ENCODE measurements at places on chromosomes 5 and 9.

DNA sequence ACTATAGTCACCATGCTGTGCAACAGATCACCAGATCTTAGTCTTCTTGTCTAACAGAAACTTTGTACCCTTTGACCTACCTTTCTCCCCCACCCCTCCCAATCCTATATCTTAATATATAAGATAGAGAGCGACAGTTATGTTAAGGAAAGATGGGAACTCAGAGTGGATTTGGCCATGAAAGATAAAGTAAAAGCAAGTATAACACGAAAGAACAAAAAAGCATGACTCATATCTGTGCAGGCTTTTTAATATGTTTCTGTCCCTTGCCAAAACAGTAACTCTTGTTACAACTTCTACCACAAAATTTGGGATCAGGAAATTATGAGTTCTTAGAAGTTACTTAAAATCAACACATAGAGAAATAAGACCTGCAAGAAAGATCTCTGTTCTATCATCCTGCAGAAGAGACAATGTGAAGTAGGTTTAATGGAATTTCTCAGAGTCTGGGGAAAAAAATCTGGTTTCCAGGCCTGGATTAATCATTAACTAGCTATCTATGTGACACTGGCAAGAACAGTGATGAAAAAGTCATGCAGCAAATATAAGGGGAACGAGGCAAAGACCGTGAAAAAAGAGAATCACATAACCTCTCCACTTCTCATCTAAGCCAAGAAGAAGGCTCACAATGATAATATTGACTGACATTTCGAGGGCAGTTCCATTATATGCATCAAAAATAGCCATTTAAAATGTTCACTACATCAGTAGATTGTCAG, 18.6 kb downstream of the BAAT start:
- no peak for DNase-seq

DNA sequence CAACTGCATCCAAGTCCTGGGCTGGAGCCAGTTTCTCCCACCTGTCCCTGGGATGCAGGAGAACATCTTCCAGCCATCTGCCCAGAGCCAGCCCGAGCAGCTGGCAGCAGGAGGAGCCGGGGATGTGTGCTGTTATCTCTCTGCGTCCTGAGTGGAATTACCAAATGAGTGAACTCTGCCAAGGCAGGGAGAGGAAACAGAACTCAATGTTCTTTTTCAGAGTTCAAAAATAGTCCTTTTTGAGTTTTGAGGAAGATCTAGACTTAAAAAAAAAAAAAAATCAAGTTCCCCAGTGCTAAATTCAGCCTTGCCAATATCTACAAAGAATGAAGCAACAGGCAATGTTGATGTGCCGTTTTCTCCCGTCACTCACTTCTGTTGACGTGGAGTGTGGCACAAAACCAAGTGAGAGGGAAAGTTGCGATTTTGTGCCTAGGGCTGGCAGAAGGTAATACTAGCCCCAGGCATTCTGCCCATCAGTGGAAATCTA, 56.2 kb downstream of the TMOD1 start:
- DNase-seq, result no peak

GRCh38 chr5:61811052-61811451, 479.0 kb downstream of the ZSWIM6 start:
- DNase-seq, result no peak

DNA sequence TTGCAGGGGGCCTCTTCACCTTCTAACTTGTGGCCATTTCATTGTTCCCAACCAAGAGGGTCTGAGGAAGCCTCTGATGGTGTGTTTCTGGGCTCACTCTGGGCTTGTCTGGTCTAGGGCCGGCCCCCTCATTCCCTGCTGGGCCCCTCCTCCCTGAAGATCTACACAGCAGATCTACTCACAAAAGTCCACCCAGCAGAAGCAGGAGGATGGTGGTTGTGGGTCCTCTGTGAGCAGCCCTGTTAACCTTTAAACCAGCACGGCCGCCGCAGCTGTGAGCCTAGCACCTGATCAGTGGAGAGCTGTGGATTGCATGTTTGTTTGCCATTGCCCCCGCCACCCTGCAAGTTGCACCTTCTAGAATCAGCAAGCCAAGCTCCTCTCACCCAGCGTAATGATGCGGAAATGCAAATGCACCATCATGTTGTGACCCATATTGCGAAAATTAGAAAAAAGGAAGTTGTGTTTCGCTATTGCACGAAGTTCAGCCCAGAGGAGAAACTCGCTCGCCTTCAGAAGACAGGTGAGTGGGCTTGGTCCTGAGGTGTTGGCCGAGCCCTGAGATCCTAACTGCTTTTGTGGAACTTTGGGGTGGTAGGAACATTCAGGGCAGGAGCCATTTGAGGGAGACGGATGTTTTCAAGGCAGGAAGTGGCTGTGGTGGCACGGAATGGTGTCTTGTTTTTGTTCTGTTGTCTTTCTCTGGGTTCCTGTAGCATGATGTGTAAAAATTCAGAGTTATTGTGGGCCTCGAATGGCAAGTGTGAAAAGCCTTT, 16.7 kb downstream of the FGD3 start:
- no peak for DNase-seq

GRCh38 chr9:806285-807156, 35.0 kb upstream of the DMRT1 start:
- no peak for DNase-seq

- DNase-seq, result no peak
Measured at GRCh38 chr5:159459132-159459627, 128.9 kb upstream of the IL12B start.

DNA sequence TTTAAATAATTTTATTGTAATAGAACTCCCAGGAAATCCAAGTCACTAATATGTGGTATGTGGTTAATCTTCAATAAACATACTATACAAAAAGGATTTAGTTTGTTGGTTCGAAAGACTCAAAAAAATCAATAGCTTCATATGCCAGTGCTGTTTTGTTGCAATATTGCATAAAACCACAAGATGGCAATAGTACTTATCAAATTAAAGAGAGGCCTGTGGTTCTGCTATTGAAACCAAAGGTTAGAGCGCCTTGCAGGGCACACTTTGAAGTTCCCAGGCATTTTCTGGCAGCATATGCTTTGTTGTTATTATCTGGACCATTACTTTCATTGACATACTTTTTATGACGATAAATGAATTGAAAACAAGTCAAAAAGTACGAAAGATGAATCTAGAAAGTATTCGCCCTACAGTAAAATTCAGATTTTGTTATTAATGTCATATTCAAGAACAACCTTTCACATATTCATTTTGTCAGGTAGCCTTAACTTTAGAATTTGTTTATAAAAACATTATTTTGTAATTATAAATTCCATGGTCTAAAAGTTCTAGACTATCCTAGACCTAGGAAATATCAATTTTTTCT, 316.3 kb downstream of the MCTP1 start:
- DNase-seq, result peak; percentile 25

DNA sequence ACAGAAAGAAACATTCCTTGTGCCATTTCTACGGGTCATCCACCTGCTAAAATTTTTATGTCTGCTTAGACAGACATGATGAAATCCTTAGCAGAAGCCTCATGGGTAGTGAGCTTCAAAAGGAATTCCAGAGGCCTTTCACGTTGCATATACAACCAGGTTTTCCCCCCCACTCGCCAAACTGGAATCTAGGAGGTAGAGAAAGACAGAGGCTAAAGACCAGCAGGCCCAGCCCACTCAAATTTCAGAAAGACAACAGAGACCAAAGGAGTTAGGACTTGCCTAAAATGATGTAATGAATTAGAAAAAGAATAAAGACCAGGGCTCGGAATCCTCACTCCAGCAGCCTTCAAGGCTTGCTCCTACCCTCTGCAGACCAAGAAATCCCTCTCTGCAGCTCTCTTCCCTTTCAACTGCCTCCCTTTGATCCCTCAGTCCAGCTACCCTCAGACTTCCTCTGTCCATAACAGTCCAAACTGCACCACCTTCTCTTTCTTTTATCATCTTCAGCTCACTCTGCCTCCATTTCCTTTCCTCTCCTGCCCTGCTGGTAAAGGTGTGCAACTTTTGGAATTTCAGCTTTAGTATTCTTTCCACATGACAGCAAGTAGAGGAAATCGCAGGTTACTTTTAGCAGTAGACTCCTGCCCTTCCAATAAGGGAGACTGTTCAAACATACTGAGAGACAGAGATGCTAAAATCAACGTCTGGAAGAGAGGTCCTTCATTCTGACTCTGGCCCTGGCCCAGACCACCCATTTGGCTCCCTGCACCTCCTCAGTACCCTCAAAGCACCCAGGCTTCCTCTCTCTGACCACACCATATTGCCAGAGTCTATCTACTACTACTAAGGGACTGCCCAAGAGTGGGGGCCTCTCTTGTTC, 8.9 kb downstream of the B4GALT1 start:
- DNase-seq, result no peak

- DNase-seq, result no peak
Measured at GRCh38 chr9:133499132-133499891, 20.4 kb upstream of the SLC2A6 start.

DNA sequence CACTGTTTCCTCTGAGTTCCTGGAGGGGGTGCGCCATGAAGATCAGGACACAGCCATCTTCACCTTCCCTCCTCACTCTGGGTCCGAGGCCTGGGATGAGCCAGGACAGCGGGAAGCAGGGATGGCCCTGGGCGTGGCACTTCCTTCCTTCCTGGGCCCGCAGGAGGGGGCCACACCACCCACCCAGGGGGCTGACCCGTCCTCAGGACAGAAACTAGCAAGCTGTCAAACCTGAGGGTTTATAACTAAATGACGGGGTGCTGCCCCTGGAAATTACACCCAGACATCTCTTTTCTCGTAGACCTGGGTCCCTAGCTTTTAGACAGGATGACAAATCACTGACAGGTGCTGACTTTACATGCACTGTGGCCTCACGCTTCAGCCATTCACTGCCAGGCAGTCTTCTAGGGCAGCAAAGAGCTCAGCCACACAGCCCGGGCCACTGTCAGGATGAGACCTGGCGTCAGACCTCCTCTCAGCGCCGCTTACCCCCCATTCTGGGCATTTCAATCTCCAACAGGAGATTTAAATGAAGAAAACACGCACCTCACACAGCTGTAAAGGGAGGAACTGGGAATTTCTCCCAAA, 8.1 kb downstream of the FCN2 start:
- DNase-seq, result no peak

- DNase-seq, result no peak
Measured at GRCh38 chr9:111969061-111969460, 72.4 kb downstream of the UGCG start.

GRCh38 chr5:110414360-110414759, 312.1 kb downstream of the TMEM232 start:
- no peak for DNase-seq

DNA sequence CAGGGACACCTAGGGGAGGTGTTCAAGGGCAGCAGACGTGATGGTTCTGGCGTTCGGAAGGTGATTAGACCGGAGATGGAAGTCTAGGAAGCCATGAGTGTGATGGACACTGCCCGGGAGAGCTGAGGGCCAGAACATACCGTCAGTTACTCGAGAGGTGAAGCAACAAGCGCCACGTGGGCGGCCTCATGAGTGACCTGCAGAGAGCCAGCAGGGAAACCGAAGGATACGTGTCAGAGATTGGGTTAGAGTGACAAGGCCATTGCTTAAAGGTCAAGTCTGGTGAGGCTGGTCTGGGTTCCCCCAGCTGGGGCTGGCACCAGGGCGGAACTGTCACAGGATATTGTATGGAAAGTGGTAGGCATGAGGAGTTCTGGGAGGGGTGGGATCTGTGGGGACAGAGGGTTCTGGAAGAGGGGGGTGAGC, 60.0 kb downstream of the C9orf50 start:
- no peak for DNase-seq

DNA sequence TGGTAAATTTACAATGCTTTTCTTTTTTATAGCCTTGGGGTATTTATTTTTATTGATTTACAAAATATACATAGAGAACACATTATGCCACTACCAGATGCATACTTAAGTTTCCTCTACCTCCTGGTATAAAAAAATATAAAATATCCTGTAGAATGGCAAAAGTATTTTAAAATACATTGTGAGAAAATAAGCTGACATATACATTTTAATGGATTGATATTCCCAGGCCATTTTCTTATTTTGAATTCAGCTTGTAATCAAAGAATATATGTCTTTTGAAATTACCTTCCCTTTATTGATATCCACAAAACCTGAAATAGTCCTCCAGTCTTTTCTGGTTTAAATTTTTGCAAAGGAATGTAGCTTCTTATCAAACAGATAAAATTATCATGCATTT, 923.9 kb downstream of the CDH18 start:
- no peak for DNase-seq

- DNase-seq, result no peak
Measured at GRCh38 chr9:684054-684890, 157.2 kb upstream of the DMRT1 start.

GRCh38 chr9:115267790-115268189, 149.8 kb upstream of the TNC start:
- DNase-seq, result no peak

GRCh38 chr9:7169717-7170389, 412.1 kb downstream of the KDM4C start:
- DNase-seq, result no peak

DNA sequence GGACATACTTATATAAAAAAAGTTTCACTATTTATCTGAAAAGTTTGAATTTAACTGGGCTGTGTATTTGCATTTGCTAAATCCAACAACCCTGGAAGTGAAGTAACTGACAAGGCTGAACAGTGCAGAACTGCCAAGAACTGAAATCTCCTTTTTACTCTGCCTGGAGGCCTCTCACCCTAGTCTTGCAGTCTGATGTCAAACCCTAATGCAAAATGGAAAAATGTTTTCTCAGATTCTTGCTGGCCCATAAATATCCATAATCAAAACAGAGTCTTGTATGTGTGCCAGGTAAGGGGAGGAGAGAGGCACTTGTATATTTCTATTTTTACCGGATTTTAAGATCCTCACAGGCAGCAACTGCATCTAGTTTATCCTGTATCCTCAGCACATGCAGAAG, 432.7 kb upstream of the KLF4 start:
- DNase-seq, result no peak

GRCh38 chr9:82184524-82184923, 196.0 kb downstream of the SPATA31D1 start:
- no peak for DNase-seq

DNA sequence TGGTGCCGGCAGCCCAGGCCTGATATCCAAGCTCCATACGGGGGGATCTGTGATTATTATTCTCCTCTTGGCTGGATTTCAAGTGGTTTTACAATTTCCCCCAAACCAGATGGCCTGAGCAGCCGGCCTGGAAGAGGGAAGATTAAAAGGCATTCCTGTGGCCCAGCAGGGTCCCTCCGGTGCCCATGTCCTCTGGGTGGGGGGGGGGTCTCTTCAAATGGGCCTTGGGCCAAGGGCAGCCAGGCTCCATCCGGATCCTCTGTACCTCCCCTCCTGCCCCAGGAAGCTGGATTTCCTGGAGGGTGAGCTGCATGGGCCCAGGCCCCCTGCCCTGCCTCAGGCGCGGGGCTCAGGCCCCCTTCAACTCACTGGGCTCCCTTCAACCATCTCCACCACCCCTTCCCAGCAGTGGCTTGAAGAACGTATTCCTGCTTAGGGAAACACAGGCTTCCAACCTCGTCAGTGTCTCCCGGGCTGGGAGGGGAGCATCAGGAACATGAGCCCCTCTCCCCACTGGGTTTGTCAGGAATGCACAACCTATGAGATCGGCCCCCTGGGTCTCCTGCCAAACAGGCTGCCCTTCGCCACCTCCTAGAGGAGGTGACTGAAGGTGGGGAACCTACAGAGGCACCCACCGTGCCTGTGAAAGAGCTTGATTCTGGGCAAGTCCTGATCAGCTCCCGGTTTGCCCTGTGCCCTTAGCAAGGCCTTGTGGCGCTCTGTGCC, 62.9 kb upstream of the ORM1 start:
- no peak for DNase-seq

- DNase-seq, result no peak
Measured at GRCh38 chr5:39605588-39606575, 181.1 kb upstream of the DAB2 start.

- DNase-seq, result no peak
Measured at GRCh38 chr5:178285399-178286225, 53.0 kb upstream of the PHYKPL start.

GRCh38 chr9:120735415-120736126, 21.3 kb upstream of the MEGF9 start:
- no peak for DNase-seq

GRCh38 chr9:85892401-85892800, 48.5 kb upstream of the NAA35 start:
- no peak for DNase-seq
